Posterior vena cava (tissue), 2 donors: ENCODE measurements at places on chromosomes 5 and 9.

- DNase-seq: no peak
These were observed 188.1 kb upstream of the IL12B start for GRCh38 chr5:159518371-159518770.

GRCh38 chr5:31663519-31663918, 24.6 kb downstream of the PDZD2 start:
- DNase-seq: no peak

- DNase-seq: no peak
These were observed 32.5 kb downstream of the RAB14 start for GRCh38 chr9:121169094-121169601.

DNA sequence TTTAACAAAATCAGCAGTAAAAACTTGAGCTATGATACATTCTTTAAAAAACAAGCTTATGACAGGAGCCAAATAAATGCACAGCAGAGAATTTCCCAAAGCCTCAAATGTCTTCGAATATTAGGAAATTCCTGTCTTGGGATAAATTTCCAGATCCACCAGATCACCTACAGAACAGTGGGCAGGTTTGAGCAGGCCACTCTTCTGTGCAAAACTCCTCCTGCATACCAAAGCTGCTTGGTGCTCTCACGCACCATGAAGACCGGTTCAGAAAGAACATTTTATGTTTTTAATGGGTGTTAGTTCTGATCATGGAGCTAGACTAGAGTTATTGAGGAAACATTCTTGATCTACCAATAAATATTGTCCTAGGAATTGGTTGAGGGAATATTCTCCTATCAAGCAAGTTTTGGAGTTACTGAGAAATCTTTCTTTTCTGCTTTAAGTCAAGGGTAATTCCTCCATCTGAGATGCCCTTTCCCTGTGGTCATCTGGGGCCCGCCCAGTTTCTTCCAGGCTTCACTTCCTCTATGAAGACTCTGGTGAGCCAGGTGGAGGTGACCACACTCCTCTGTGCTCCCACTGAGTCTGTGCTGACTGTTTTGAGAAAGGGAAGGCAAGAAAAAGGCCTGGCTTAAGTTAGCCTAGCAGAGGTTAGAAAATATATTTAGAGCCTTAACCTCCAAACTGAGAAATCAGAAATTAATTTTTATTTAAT, 17.9 kb downstream of the TNFSF15 start:
- DNase-seq: no peak

- no peak for DNase-seq
These were observed 410.2 kb upstream of the SLC30A5 start for GRCh38 chr5:68683632-68684036.
